ENCODE measurements at places on chromosomes 7 and 10.

GRCh38 chr7:18666107-18666728, 170.7 kb downstream of the HDAC9 start:
- DNase-seq = peak; percentile 43

GRCh38 chr7:23216021-23216420, 30.6 kb upstream of the GPNMB start:
- no peak for DNase-seq

DNA sequence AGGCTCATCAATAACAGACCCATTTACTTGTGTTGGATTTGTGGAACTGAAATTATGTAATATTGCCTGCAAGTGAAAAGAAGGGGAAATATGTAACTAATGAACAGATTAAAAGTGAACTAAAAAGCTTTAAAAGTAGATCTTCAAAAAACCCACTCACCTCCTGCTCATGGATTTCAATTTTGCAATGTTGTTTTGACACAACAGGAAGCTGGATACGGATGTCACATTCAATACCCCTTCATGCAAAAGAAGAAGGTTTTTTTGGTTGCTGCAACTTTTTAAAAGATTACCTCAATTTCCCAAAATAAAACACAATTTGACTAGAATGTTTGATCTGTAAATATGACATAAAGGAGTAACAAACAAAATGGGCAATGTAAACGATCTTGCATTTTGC, 3.3 kb downstream of the MKI67 start:
- DNase-seq = no peak

DNA sequence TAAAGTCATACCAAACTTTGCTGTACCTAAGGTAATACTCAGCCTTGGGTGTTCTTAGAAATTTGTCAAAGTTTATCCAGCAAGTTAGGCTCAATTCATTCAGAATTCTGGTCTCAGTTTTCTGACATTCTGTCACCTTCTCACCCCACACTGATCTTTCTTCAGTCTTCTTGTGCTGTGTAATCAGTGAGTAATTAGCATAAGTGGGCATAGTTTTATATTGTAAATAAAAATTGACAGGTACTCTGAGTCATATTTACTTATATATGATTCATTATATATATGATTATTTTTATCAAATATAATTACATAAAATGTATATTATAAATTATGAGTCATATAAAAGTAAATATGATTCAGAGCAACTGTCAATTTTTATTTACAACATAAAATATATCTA, 170.9 kb upstream of the MAGI2 start:
- DNase-seq = no peak

GRCh38 chr7:55546814-55547213, 25.5 kb downstream of the VOPP1 start:
- peak; percentile 48 for DNase-seq

DNA sequence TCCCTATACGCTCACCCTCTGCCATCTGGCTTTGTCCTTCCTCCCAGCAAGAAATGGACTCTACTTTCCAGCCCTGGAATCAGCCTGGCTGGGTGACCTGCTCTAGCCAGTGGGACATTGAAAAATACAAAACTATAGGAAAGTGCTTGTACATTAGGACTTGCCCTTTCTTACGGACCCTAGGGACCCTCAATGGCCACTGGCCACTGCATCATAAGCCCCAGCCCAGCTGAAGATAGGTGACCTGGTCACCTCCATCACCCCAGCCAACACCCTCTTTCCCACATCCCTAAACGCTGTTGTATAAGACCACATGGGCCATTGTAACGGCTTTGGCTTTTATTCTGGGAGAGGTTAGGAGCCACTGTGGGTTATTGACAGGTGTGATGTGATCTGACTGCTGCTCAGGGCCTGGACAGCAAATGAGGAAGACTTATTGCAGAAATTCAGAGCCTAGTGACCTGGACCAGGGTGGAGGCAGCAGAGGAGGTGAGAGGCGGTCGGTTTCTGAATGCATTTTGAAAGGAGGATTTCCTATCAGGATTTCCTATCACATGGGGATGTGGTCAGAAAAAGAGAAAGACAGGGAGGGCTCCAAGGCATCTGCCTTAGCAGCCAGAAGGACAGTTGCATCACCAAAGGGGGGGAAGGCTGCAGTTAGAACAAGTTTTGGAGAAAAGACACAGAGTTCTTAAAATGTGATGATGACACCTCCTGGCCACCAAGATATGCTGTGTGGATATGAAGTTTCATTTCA, 2.2 kb upstream of the LMBR1 start:
- DNase-seq = no peak

GRCh38 chr10:12848439-12849173, 152.9 kb downstream of the CCDC3 start:
- no peak for DNase-seq

DNA sequence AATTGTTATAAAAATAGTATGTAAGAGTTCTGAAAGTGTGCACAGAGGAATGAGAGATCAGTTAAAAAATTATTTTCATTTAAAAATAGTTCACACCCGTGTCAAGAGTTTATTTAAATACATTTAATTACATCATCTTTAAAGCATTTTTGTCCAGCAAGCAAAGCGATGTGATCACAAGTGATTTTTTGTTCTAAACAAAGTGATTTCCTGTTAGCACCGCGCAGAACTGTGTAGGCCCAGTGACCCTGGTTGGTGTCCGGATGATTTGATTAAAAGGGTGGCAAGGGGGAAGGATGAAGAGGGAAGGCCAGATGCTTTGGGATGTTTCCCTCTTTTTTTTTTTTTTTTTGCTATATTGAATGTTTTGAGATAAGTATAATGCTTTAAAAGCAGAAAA, 227.8 kb upstream of the PITRM1 start:
- DNase-seq = no peak

DNA sequence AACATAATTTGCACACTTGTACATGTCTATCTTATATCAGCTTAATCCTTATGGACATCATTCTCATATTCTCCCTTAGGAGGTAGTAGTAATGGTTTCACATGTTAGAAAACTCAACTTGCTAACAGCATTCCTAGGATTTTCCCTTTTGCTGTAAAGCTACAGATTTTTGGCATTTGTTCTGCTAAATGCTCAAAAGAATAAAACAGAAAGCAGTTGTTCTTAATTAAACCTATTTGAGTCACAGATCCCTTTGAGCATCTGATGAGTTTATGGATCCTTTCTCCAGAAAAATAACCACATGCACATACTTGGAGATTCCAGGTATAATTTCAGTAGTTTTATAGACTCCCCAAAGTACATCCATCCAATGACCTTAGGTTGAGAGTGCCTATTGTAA, 122.9 kb upstream of the BET1 start:
- DNase-seq = no peak

GRCh38 chr7:46566097-46566774, 645.2 kb upstream of the IGFBP3 start:
- no peak for DNase-seq

DNA sequence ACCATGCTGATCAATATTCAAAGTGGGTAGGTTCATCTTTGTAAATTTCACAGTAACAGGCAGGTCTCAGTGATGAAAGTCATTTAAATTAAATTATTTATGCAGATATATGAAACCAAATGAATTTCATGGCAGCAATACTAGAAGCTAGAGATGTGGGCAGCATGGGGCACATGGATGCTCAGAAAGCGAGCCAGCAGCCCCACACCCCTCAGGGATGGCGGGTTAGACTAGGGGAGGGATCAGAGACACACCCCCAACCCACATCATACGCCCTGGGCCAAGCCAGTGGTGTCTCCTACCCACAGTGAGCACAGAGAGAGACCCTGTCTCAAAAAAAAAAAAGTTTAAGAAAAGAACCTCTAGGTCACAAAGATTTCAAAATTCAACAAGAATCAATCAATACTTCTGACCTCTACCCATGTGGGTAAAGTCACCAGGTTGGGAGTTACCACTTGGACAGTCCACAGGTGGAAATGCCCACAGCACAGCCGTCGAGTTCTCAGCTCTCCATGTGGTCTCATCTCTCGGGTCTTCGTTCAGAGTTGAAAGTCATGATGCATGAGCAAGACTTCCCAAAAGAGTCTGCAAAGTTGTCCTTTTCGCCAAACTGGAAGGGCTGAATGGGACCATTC, 79.3 kb upstream of the PPP2R2D start:
- DNase-seq = no peak

- DNase-seq = no peak
Measured at GRCh38 chr7:38409531-38409930, 136.1 kb upstream of the TARP start.

GRCh38 chr7:47737601-47738000, 155.7 kb upstream of the TNS3 start:
- no peak for DNase-seq

GRCh38 chr10:132885451-132886210, 56.7 kb downstream of the CFAP46 start:
- no peak for DNase-seq

GRCh38 chr10:111015181-111015580, 61.6 kb upstream of the ADRA2A start:
- DNase-seq = no peak

DNA sequence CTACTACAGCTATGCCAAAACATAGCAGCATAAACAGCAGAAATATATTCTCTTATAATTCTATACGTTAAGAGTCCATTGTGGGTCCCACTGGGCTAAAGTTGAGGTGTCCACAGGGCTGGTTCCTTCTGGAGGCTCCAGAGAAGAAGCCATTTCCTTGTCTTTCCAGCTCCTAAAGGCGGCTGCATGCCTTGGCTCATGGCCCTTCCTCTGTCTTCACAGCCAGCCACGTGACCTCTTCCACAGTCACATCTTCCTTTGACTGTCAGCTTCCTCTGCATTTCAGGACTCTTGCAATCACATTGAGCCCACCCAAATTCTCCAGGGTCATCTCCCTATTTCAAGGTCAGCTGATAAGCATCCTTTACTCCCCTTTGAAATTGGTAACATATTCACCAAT, 17.2 kb downstream of the NACAD start:
- no peak for DNase-seq

GRCh38 chr10:133357285-133358161, at the start of gene FUOM:
Gene FUOM (minus strand): TSS chr10:133358019. CDS start chr10:133358007, 12 bp downstream.
- DNase-seq = no peak

DNA sequence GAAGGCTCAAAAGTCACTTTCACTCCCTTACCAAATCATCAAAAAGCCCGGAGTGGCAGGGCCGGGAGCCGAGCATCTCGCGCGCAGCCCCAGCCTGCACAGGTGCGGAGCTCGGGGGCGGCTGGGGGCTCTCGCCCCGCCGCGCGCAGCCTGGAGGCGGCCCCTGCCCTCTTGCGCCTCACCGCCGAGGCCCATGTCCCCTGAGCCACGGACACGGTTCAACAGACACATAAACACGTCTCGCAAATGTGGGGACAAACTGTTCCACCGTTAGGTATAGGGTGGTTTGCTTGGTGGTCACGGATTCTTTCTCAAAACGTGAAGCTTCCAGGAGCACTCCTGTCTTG, 700 bp downstream of the GSAP start:
- no peak for DNase-seq

GRCh38 chr10:9254353-9254752, 1199.9 kb downstream of the GATA3 start:
- no peak for DNase-seq

DNA sequence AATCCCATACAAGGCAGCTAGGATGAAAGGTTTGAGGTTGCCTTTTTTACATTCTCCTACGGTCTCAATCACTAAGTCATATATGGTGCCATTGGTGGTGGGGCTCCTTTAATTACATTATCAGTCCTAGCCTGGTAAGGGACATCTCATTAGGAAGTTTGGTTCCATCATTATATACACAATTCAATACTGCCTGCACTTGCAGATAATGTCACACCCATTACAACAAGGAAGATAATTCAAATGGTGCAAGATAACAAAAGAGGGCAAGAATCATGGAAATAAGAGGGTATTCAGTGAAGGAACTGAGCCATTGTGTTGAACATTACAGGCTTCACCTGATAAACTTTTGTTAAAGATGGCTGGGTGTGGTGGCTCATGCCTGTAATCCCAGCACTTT, 1.7 kb upstream of the TMEM248 start:
- no peak for DNase-seq

DNA sequence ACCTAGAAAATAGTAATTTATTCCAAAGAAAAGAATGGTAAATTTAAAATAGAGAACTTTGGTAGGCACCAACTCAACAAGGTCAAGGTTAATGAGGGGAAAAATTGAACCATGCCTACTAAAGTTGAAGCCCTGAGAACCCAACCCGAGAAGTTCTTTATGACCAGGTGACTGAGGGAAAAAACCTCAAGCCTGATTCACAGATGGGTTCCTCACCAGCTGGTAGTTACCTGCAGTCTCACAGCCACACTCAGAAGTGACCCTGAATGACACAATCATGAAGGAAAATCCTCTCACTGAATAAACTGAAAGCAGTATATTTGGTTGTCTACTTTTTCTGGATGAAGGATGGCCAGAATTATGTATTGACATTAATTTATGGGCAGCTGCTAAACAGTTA, 7.0 kb downstream of the C10orf67 start:
- DNase-seq = no peak

DNA sequence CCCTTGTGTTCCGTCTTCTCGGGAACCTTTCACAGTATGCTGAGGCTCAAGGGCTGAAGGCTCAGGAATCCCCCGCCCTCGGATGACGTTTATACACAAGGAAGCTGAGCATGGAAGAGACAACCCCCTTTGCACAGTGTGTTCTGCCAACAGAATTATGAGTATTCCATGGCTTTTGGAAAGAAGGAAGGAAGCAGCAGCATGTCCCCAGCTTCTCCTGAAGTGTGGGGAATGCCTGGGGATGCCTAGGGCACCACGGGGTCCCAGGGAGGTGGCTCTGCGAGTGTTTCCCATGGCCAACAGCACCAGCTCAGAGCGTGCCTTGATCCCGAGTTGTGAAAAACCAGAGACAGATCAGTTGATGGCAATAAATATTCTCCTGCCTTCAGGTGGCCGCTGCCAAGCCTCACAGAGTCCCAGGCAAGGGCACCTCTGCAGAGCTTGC, 88.8 kb upstream of the DDC start:
- no peak for DNase-seq

DNA sequence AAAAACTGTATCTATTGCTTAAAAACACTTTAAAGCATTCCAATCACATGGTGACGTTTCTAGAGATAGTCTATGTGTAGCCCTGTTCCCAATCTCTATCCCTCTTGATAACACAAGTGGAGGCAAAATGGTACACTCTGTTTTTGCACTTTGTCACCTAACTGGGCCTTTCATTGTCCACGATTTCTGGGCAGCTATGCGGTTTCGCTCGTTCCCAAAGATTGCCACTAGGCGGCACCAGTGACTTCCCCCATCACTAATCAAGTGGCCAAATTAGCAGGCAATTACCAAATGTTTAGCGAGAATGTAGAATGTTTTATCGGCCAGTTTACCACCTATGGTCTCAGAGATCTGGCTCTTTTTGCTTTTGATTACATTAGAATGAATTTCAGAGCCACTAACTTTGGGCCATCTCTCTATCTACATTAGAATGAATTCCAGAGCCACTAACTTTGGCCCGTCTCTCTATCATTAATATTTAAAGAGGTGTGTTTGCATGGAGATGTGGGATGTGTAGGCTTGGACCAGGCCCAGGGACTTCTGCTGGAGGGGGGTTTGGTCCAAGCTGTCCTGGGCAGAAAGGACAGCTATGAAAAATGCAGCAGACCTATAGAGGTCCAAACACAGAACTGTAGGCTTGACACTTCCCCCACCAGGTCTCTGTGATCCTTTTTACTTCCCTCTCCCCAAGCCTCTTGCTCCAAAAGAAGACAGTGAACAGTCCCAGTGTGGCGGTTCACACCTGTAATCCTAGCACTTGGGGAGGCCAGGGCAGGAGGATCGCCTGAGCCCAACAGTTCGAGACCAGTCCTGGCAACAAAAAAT, 90.1 kb downstream of the EPC1 start:
- peak; percentile 45 for DNase-seq

GRCh38 chr10:24414597-24414996, 205.7 kb downstream of the KIAA1217 start:
- DNase-seq = no peak

GRCh38 chr10:4243651-4244050, 458.6 kb upstream of the KLF6 start:
- DNase-seq = no peak

All from NCI-H774 (cell line).